ENCODE measurements at places on chromosomes 7 and 10. TPM values are rescaled to one million over a fixed set of nuclear protein-coding genes. Genes with fewer than 3 reads are reported as not detected.

Gene SPDYE11
- not detected for total RNA-seq

DNA sequence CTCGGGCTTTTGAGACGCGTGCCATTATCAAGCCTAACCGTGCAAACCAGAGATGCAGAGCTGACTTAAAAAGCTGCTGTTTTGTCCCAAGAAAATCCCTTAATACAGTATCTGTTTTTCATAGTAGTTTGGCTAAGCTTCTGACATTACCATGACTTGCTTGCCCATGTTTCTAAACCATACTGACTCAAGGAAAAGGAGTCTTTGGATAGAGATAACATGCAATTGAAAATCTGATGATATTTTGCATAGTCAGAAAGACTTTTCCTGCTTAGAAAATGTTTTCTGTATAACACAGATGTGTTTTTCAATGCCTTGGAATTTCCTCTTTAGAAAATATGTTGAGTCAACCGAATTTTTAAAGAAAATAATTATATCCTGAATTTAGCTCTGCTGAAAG is 21.5 kb upstream of the AKR1E2 start:
- DNase-seq: no peak

- DNase-seq: peak; percentile 83
Observed at GRCh38 chr10:22334414-22335172, 10.7 kb upstream of the SPAG6 start.

GRCh38 chr7:100943693-100944092 is 5.6 kb upstream of the MUC3A start:
- no peak for DNase-seq

GRCh38 chr10:49068672-49069217 is 46.6 kb downstream of the VSTM4 start:
- DNase-seq: no peak

- no peak for DNase-seq
Observed at GRCh38 chr10:11450427-11450826, 161.0 kb downstream of the USP6NL start.

Gene CALCR
- not detected for total RNA-seq

Gene GJC3
- not detected for total RNA-seq

Gene ADAM22
- total RNA-seq: 3.2 TPM

GRCh38 chr7:56083150-56083785 is 9.5 kb downstream of the PHKG1 start:
- DNase-seq: no peak

Gene TMEM196
- not detected for total RNA-seq

DNA sequence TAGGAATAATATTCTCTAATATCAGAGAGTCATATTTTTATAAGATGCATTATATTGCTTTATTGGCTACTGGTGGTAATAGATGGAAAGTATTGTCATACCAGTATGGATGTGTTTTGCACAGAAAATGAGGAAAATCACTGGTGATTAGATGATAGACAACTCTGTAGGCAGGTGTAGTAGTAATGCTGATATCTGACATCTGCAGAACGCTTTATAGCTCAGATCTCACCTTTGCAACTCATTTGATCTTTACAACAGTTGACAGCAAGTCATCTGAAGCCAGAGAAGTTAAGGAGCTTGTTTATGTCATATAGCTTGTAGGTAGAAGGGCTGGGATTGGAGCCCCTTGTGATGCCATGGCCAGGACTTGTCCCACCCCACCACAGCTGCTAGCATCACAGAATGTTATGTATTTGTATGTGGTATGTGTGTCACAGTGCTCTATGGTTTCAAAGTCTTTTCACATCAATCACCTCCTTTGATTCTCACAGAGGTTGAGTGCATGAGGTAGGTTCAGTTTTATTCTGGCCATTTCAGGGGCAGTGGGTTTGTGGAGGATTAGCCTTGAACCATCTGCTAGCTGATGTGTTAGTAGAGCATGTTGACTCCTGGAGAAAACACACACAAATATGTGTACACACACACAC is 140.0 kb downstream of the SORCS3 start:
- DNase-seq: no peak

Gene EBF3
- total RNA-seq: 0.06 TPM

Gene GDF10
- 4.6 TPM for total RNA-seq

GRCh38 chr10:24826009-24826408 is 102.3 kb upstream of the ARHGAP21 start:
- DNase-seq: no peak

GRCh38 chr10:26711324-26711723 is 13.8 kb downstream of the PDSS1 start:
- no peak for DNase-seq

GRCh38 chr10:90125456-90126255 is 424.3 kb downstream of the KIF20B start:
- no peak for DNase-seq

Gene CCDC3
- 13.1 TPM for total RNA-seq

DNA sequence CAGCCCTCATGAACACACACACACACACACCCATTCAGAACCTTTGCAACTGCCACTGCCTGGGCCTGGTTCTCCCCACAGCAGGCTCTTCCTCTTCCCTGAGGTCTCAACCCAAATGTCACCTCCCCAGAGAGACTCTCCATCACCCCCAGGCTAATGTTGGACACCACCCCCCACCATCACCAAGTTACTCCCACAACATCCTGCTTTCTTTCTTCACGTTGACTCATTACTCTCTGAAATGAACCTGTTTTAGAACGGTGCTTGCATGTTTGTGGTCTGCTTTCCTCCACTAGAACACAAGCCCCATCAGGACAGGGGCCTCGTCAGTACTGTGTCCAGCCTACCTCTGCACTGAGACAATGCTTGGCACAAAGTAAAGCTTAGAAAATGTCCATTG is 16.0 kb downstream of the AFAP1L2 start:
- no peak for DNase-seq

Gene HABP2
- total RNA-seq: 2.5 TPM

GRCh38 chr7:130974794-130975193 is 240.8 kb upstream of the KLF14 start:
- DNase-seq: no peak

DNA sequence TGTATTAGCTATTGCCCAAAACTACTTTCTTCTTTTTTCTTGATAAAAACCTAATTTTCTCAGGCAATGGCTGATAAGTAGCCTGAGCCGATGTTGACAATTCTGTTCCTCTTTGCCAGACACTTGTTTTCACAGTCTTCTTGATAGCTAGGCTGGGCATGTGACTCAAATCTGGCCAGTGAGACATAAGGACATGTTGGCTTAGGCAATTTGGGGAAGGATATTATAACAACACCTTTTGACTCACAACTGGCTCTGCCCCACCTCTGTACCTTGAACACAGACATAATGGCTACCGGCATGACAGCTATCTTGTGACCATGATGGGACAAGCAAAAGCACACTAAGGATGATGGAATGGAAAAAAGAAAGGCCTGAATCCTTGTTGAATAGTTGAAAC is 72.9 kb upstream of the GPR22 start:
- no peak for DNase-seq

- no peak for DNase-seq
Observed at GRCh38 chr7:82665966-82666507, 222.5 kb upstream of the CACNA2D1 start.

DNA sequence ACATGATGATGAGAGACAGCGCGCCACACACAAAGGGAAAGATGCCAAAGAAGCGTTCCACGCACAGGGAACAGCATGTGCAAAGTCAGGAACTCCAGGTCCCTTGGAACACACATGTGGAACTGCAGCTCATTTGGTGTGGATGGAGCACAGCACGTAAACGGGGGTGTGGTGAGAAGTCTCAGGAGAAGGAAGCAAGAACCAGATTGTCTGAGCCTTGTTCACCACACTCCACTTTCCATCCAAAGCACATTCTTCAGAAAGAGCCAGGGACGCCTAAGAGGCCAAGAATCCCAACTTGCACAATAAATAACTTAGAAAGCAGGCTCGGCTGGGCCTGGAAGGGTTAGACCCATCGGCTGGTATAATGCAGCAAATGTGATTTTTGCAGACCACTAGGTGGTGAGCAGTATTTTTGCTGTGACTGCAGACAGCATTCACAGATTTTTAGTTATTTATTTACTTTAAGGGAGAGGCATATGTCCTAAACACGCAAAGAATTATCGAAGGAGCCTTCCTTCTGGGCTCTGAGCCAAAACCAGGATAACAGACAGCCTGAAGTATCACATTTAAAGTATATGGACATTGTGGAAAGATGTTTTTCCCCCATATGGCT is 27.9 kb upstream of the ASCC1 start:
- no peak for DNase-seq

DNA sequence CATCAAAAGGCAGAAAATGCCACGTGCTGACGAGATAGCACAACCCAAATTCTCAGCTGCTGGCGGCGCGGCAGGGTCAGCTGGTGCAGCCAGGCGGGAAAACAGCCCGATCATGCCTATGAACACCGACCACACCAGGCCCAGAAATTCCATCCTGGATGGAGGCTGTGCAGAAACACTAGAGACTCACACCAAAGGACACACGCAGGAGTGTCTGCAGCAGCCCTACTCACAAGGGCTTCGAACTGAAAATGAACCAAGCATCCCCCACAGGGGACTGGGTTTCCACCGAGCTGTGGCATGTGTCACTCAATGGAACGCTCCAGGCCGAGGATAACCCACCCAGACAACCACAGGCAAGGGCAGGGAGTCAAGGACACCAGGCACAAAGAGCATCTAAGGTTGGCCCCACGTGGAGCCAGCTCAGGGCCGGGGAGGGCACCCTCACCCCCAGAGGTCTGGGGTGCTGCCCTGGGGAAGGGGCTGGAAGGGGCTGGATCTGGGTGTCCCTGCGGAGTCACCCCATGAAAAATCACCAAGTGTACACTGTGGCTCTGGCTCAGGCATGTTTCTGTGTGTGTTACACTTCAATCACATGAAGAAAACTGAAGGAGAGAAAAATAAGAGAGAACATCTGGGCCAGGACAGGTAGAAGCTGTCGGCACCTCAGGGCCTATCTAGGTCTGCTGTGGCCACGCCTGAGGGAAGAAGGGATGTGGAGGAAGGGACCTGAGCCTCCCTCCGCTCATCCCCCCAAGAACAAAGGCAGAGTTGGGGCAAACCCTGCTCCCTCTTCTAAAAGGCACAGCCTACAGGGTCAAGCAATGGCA is 33.0 kb downstream of the RASGEF1A start:
- DNase-seq: peak; percentile 11

Gene CHN2
- 13.7 TPM for total RNA-seq

Gene MRLN
- total RNA-seq: not detected

DNA sequence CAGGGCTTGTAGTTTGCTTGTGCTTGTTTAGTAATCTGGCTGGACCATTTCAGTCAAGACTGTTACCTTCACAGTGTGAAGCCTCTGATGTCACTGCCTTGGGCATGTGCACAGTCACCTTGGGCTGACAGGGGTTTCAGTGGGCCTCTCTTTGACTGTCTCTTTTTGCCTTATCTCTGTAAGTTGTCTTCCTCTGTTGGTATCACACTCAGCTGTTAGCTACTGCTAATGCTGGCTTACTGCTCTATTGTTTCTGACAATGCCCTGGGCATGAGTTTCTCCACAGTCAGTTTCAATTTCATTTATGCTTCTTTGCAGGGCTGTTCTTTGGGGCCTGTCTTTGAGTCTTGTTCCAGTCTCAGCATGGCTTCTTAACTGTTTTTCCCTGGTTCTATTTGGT is 201.9 kb upstream of the SHH start:
- DNase-seq: no peak

GRCh38 chr10:72889391-72889831 is 4.1 kb upstream of the OIT3 start:
- no peak for DNase-seq

All from upper lobe of left lung (tissue), 6 donors.